Stimulated activated CD8-positive, alpha-beta memory T cell treated with anti-CD3 and anti-CD28 coated beads, Interleukin-7, amount 100 ng/mL, for 1 hour (primary cell): ENCODE measurements at places on chromosomes 1 and 21.

- no peak for DNase-seq
These were observed 3.3 kb upstream of the HMGN2 start for GRCh38 chr1:26468911-26469310.

DNA sequence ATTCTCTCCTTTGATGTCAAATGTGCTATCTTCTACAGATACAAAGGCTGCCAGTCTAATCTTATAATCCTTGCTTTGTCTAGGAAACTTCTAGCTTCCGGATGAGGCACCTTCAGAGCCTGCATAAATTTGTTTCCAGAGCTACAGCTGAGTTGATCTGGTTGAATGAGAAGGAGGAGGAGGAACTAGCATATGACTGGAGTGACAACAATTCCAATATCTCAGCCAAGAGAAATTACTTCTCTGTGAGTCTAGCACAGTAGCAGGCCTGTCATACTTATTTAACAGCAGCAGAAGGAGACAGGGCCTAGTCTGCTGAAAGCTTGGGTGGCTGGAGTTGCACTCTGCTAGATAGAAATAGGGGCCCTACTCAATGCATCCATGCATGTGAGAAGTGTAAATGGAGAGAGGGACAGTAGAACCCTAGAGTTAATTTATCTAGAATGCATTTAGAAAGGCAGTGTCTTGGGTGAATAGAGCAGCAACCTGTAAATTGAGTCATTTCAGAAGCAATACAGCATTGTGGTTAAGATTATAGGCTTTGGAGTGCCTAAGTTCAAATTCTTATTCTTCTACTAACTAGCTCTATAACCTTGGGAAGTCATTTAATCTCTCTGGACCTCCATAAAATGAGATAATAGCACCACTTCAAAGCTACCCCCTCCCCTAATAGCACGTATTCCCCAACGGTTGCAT is 89.0 kb downstream of the MACF1 start:
- DNase-seq, result no peak

DNA sequence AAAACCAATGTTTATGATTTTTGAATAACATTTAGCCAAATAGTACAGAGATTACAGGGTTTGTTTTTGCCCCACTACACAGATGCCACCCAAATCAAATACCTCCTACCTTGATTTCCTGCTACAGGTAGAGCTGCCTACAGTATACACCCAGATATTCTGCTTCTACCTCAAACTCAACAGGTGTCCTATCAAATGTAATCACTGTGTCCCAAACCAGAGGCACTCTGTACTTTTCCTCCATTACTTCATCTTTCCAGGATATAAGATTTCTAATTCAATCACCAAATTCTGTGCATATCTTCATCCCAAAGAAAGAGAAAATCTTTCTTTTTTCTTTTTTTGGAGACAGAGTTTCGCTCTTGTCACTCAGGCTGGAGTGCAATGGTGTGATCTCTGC is 9.6 kb downstream of the PUM1 start:
- no peak for DNase-seq

- no peak for DNase-seq
These were observed 12.5 kb downstream of the AGRN start for GRCh38 chr1:1032424-1032823.

- no peak for DNase-seq
These were observed 18.9 kb downstream of the SLC6A9 start for GRCh38 chr1:44012404-44012803.

- no peak for DNase-seq
These were observed 699 bp upstream of the NES start for GRCh38 chr1:156677616-156678596.

GRCh38 chr1:93827633-93828366 is 51.2 kb downstream of the DNTTIP2 start:
- no peak for DNase-seq

GRCh38 chr1:175127565-175127964 is 59.9 kb downstream of the TNN start:
- no peak for DNase-seq

GRCh38 chr1:98651116-98651632 is 10.3 kb upstream of the SNX7 start:
- no peak for DNase-seq

GRCh38 chr1:202324646-202325045 is 17.1 kb downstream of the UBE2T start:
- no peak for DNase-seq

DNA sequence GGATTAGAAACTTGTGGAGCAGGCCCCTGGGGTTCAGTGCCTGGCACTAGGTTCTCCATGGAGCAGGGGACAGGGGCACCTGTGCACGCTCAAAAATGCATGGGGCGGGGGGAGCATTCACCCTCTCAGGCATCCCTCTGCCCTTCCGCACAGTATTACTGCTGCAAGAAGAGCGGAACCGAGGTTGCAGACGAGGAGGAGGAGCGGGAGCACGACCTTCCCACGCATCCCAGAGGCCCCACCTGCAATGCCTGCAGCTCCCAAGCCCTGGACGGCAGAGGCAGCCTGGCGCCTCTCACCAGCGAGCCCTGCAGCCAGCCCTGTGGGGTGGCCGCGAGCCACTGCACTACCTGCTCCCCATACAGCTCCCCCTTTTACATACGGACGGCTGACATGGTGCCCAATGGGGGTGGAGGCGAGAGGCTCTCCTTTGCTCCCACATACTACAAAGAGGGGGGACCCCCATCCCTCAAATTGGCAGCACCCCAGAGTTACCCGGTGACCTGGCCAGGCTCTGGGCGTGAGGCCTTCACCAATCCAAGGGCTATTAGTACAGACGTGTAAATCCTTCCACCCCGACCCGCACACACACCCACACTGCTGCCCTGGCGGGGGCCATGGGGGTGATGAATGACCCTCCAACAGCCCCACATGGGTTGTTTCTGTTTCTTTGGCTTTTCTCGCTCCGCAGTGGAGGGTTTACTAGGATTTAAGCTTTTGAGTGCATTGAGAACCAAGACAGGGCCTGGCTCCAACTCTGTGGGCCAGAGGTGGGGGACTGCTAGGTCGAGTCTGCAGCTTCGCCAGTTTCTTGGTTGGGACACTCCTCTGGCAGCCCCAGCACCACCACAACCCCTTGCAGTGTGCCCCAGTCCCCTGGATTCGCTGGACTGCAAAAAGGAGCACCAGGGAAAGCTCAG is 63.7 kb downstream of the TOR1AIP2 start:
- no peak for DNase-seq

GRCh38 chr1:175277783-175278733 is 85.5 kb upstream of the KIAA0040 start:
- no peak for DNase-seq

DNA sequence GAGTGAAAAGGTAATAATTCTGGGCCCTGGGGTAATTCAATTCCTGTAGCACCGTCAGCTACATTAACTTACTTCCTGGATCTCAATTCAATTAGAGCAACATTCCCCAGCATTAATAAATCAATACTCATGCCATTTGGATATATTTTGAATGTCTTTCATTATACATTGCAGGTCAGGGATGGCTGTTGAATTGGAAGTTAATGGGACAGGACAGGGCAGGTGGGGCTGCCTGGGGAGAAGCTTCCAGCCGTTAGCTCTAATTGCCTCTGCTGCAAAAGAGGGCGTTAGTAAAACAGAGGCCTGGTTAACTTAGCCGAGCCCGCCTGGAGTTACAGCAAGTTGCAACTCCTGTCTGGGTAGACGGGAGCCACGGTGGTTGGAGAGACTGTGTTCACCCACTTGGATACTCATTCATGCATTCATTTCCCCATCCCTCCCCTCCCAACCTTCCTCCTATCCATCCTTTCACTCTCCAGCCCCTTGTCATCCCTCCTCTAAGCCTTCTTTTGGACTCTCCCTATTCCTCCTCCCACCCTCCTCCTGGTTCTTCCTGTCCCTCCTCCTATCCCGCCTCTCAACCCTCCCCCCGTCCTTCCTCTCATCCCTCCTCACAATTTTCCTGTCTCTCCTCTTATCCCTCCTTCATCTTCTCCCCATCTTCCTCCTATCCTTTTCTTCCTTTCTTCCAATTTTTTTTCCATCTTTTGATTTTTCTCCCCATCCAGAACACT is 137.6 kb upstream of the RUNX3 start:
- no peak for DNase-seq

DNA sequence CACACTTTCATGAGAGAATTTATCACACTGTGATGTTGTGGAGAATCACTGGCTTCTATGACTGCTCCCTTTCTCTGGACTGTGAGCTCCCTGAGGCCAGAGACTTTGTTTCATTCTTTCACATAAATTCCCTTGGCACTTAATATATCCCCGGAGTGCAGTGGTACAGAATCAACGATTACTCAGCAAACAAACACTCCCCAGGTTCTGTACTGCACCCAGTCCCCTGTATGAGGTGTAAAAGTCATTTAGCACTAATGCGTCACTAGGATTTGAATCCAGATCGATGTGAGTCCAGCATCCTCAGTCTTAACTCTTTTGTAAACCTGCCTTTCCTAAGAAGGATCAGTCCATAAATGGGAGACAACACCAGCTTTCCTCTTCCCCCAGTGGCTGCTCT is 6.8 kb upstream of the UTP25 start:
- no peak for DNase-seq

GRCh38 chr1:166235728-166236127 is 68.9 kb upstream of the FAM78B start:
- DNase-seq, result no peak

DNA sequence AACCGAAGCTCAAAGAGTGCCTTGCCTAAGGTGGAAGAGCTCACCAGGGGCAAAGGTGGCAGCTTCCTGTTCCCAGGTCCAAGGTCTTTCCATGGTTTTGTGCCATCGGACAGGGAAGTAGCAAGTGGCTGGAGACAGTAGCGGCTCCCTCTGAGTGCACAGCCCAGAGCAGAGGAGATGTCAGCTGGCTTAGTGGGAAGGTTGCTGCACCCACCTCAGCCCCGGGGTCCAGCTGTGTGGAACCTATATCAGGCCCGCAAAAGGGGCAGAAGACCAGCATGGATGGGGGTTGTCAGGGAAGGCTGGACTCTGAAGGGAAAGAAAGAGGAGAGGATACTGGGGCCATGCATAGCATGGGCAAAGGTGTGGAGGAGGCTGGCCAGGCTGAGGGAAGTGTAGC is 6.8 kb downstream of the IKBKE start:
- DNase-seq, result no peak

DNA sequence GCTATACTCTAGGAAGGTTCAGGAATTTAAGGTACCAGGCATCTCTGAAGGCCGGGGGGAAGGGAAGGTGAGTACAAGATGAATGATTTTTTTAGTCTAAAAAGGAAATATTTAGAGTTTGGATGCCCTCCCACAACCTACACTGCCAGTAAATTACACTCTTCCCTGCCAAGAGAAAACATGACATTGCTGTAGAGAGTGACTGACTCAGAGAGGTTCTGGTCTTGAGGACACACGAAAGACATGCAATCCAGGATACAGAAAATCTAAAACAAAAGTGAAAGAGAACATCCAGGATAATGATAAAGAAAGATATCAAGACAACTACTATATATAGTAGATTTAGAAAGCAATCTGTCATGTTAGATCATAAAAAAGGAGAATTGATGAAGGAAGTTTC is 200.5 kb downstream of the TYW3 start:
- no peak for DNase-seq

GRCh38 chr1:91731815-91732214 is 154.1 kb downstream of the TGFBR3 start:
- DNase-seq, result no peak

GRCh38 chr1:38222891-38223290 is 176.3 kb upstream of the POU3F1 start:
- DNase-seq, result no peak

DNA sequence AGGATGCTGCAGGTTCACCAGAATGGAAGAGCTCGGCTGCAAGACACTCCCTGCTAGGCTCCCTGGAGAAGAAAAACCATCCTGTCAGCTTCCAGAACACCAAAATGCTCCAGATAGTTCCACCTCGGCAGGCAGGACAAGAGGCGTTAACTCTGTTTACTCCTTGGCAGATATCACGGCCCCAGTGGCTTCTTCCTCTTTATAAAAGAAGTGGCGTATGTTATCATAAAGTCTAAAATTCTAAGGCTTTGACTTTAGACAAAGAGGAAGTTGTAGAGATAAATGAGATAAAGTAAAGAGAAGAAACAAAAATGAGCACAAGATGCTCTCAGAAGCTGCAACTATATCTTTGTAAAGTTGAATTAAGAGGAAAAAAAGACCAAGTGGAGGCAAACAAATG is 24.3 kb upstream of the MTF1 start:
- no peak for DNase-seq

DNA sequence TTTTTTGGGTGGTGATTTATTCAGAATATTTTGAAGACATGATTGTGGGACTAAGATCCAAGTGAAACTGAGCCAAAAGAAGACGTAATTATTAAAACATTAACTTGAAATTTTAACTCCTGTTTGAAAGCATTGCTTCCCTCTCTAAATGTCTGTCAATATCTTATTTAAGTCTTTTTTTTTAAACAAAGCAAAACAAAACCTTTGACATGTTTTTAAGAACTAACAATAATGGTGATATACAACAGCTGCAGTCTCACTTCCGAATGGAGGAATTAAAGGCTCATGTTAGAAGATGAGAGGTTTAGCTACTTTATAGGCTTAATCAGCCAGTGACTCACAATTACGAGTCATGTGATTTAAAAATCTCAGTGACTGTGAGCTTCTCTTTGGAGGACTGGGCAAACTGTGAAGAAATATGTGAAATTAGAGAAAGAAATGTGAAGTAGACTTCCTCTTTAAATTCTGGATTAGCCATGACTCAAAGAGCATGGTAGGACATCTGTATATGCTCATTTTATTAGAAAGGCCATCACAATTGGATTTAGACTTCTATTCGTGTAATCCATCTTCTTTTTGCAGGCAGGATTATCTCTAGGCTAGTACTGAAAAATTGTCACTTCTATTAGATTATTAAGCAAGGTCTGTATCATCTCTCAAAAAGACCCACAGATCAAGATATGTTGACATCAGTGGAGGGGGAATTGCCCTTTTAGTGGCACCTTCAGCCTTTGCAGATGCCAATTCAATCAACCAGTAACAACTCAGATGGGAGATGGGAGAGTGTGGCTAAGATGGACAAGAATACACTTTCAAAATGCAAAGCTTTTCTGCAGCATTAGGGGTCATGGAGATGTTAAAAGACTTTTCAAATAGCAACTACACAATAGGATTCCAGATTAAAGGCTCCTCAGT is 28.7 kb downstream of the KCNA3 start:
- DNase-seq, result no peak

DNA sequence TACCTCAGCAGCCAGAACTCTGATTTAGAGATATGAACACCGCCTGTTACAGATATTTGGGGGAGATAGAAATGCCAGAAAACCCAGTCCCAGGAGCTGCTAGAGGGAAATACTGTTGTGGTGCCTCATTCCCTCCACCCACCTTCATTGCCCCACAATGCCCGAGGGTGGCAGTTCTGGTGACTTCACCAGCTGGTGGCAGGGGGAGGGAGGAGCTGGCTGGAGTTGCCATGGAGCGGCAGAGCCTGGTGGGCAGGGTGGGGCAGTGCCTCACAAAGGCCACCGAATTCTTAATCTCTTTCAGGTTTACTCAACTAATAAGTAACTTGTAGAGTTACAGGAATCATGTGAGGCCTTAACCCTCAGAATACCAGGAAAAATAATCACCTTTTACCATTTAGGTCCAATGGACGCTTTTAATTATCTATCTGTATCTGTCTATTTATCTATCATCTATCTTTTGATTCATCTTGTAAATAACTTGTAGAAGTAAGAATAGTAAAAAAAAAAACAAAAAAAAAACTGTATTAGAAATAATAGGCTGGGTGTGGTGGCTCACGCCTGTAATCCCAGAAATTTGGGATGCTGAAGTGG is 11.7 kb upstream of the S100A11 start:
- peak; percentile 32 for DNase-seq

GRCh38 chr1:193366764-193367507 is 180.5 kb upstream of the B3GALT2 start:
- no peak for DNase-seq

GRCh38 chr1:188065917-188066316 is 1237.2 kb downstream of the PLA2G4A start:
- no peak for DNase-seq

GRCh38 chr1:233094691-233095090 is 144.3 kb downstream of the NTPCR start:
- no peak for DNase-seq
